ENCODE measurements at places on chromosomes 12 and 14.

GRCh38 chr14:64574371-64575107 lies 24.8 kb downstream of the PPP1R36 start:
- DNase-seq, result no peak
- no peaks in the 10 kb centered on the region for H3K36me3 ChIP-seq

- no peaks in the 10 kb centered on the region for H3K36me3 ChIP-seq
- DNase-seq, result no peak
- H3K4me1 ChIP-seq, result no peaks in the 10 kb centered on the region
- no peak overlapping the region for H3K4me3 ChIP-seq
Observed at GRCh38 chr12:63457428-63457827, 210.9 kb downstream of the DPY19L2 start.

DNA sequence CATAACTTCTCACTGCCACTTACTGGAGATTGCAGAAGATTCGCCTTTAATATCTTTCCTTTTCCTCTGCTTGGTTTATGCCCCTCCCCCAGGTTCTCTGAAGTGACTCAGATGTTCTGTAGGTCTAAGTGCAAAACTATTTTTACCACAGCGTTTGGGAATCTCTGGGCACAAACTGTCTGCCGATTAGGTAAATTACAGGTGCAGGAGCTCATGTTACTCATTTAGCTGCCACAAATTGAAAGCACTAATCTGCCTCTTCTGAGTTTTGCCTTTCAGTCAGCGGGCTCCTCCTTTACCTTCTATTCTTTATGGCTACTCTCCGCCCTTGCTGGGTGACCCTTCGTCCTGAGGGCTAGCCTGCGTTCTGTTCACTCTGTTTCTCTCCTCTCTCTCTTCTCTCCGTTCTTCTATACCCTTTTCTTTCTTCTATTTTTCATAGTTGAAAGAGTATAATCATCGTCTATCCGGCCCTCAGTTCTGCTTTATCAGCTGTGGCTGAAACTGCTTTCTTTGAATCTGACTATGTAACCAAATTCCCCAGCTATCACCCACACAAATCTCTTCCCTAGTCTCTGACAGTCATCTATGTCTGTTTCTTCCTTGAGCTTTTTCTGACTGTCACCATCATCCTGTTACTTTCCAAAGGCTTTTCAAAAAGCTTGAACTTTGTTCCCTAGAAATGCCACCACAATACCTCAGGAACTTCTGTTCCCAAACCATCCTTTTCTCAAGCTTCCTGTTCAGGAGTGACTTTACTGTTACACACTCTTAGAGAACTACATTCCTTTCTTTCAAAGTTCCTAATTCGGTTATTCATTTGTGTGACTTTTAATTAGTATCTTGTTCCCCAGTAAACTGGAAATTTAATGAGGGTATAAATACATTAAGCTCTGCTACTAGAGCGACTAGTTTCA lies 4.3 kb upstream of the MYF6 start:
- H3K4me3 ChIP-seq, result no peak overlapping the region
- H3K27me3 ChIP-seq, result peaks cover 37% of the 10 kb centered on the region
- H3K36me3 ChIP-seq, result no peaks in the 10 kb centered on the region
- H3K4me1 ChIP-seq, result peaks cover 9% of the 10 kb centered on the region

DNA sequence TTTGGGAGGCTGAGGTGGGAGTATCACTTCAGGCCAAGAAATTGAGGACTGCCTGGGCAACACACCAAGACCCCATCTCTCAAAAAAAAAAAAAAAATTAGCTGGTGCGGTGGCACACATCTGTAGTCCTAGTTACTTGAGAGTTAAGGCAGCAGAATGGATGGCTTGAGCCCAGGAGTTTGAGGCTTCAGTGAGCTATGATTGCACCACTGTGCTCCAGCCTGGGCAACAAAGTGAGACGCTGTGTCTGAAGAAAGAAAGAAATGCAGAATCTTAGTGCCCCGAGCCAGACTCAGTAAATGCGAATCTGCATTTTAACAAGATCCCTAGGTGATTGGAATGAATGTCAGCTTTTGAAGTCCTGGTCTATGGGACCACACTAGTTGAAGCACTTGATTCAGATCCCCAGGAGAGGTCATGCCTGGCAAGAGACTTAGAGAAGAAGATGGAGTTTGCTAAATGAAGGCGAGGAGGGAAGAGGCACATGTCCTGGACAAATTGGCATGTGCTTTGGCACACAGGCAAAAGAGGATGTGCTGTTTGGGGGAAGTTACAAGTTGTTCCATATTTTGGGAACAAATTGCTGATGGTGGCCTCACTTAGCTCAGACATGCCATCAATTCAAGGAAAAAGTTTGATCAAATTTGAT lies 56.6 kb downstream of the DRAM1 start:
- no peaks in the 10 kb centered on the region for H3K27me3 ChIP-seq
- no peaks in the 10 kb centered on the region for H3K36me3 ChIP-seq
- no peak overlapping the region for H3K4me3 ChIP-seq

- DNase-seq, result no peak
- H3K36me3 ChIP-seq, result no peaks in the 10 kb centered on the region
- no peak overlapping the region for H3K4me3 ChIP-seq
- H3K4me1 ChIP-seq, result no peaks in the 10 kb centered on the region
- H3K27me3 ChIP-seq, result no peaks in the 10 kb centered on the region
Observed at GRCh38 chr14:28744126-28744525, 22.5 kb upstream of the FOXG1 start.

- H3K4me1 ChIP-seq, result peaks cover 28% of the 10 kb centered on the region
- no peak for DNase-seq
- no peaks in the 10 kb centered on the region for H3K27me3 ChIP-seq
Observed at GRCh38 chr12:65949971-65950370, 125.7 kb downstream of the HMGA2 start.

GRCh38 chr12:104377514-104377812 lies 73.9 kb downstream of the EID3 start:
- DNase-seq, result no peak
- H3K27ac ChIP-seq, result no peak overlapping the region
- H3K4me3 ChIP-seq, result no peak overlapping the region
- peaks cover 14% of the 10 kb centered on the region for H3K4me1 ChIP-seq
- H3K27me3 ChIP-seq, result no peaks in the 10 kb centered on the region
- no peaks in the 10 kb centered on the region for H3K36me3 ChIP-seq

DNA sequence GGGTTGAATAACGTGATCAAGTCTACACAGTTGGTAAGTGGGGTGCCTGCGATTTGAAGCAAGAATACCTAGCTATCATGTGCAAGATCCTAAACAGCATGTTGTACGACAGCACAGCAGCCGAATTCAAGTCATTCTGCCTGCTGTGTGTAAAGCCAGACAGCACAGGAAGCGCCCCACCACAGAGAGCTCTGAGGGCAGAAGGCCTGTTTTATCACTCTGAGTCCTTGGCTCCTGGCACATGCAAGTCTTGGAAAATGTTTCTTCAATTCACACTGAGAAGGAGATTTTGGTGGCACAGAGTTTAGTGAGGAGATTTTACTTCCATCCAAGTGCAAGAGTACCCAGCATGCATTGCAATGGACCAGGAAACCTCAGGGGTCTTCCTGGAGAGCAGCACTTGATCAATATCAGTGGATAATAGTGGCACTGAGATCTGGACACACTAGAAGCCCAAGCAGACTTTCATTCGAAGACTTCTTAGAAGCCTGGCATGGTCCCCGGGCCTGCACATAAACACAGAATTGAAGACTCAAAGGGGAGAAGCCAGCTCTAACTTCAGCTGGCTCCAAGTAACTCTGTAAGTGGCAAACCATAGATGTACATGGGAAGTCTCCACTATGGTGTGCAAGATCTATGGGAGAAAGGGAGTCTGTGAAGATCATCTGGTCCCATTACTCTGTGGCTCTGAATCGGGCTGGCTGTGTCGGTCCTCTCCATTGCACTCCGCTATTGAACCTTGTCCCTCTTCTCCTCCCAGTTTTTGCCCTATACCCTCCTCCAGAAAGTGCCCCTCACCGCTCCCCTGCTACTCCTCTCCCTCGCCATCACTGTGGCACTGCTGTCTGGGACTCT lies 1.5 kb upstream of the KRT1 start:
- H3K36me3 ChIP-seq, result no peaks in the 10 kb centered on the region
- H3K4me1 ChIP-seq, result no peaks in the 10 kb centered on the region
- H3K27me3 ChIP-seq, result peaks cover 45% of the 10 kb centered on the region
- no peak overlapping the region for H3K27ac ChIP-seq
- DNase-seq, result no peak
- no peak overlapping the region for H3K4me3 ChIP-seq

DNA sequence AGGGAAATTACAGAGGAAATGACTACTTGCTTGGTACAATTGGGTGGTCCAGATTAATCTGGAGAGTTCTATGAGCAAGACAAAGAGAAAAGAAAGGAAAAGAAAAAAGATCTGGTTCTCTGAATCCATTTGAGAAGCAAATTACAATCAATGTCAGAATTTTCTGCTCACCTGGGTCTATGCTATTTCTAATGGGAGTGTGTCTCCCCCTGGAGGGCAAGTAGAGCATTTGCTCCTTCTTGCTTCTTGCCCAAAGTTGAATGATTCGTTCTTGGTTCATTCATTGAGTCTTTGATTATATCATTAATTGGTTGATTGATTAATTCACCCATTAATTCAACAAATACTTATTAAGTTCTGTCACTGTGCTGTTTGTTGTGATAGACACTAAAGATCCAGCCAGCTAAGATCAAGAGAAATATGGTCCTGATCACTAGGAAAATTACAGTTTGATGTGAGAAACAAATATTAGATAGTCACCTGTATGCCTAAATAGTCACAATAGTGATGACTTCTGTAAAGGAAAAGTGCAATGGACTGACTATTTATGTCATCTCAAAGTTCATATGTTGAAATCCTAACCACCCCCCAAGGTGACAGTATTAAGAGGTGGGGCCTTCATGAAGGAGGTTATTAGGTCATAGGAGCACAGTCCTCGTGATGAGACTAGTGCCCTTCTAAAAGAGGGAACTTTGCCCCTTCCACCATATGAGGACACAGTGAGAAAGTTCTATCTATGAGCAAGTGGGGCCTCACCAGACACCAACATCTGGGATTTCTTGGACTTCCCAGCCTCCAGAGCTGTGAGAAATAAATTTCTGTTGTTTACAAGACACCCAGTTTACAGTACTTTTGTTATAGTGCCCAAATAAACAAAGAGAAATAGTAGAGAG lies 8.0 kb upstream of the ASB8 start:
- DNase-seq, result peak; percentile 75
- H3K4me1 ChIP-seq, result no peaks in the 10 kb centered on the region

DNA sequence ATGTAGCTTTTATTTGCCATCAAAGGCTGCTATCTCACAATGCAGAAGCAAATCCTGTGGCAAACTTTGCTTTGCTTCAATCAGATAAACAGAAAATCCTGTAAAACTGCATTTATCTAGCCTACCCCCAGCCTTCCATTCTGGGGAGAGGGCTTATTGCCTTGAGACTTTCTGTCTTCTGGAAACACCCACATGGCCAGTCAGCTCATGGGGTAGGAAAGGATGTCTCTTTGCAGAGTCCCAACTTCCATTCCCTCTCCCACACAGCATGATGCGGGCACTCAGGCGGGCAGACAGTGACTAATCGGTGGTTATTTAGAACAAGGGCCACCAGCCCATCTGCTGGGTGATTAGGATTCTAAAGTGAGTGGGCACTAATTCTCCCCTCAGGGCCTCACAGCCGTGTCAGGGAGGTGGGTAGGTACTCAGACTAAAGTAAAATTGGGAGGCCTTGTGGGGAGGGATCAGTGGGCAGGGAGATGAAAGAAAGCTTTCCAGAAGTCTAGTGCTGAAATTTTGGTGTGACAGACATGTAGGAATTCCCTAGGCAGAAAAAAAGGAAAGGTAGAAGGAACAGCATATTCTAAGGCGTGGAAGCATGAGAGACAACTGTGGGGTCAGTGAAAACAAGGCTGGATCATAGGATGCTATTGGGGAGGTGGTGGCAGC lies 720.5 kb downstream of the VRK1 start:
- no peak for DNase-seq
- H3K27me3 ChIP-seq, result no peaks in the 10 kb centered on the region
- H3K4me1 ChIP-seq, result no peaks in the 10 kb centered on the region
- no peaks in the 10 kb centered on the region for H3K36me3 ChIP-seq

DNA sequence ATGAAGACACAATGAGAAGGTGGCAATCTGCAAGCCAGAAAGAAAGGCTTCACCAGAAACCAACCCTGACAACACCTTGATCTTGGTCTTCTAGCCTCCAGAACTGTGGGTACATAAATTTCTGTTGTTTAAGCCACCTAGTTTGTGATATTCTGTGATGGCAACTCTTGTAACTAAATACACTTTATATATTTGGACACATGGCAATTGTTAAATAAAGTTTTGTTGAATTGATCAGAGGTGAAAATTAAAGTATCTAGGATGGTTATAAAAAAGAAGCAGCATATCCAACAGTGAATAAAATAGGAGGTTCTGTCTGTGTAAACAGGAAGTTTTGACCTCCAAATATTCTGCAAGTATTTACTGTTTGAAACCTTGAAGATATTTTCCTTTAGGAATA lies 516.3 kb downstream of the SOX5 start:
- no peak overlapping the region for H3K4me3 ChIP-seq
- DNase-seq, result no peak
- H3K36me3 ChIP-seq, result no peaks in the 10 kb centered on the region
- no peaks in the 10 kb centered on the region for H3K4me1 ChIP-seq

- no peaks in the 10 kb centered on the region for H3K36me3 ChIP-seq
- no peak for DNase-seq
- H3K4me1 ChIP-seq, result no peaks in the 10 kb centered on the region
- no peaks in the 10 kb centered on the region for H3K27me3 ChIP-seq
Observed at GRCh38 chr12:67243260-67243659, 25.9 kb upstream of the CAND1 start.

DNA sequence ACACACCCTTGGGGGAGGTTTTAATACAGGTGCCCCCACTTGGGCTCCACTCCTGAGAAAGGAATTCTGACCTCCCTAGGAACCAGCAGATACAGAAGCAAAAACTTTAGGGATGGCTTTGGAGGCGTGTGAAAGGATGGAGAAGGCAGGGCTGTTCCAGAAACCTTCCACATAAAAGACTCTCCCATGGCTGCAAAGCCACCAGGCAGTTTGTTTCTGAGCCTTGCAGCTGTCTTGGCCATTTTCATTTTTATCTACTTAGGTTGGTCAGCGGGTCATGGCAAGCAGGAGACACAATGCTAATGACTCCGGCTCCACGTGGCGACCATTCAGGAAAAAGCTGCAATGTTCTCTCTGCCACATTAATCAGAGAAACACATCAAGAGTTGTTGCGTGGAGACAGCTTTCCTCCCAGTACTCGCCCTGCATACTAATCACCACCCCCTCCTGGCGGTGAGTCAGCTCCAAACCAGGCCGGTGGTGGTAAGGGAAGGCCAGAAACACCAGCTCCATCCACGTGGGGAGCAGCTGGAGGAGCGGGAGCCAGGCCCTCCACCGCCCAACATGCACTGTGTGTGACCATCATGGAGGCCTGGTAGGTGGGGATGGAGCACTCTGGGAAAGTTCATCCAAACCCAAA lies 30.9 kb upstream of the IRF2BPL start:
- DNase-seq, result peak; percentile 34
- H3K4me1 ChIP-seq, result peaks cover 4% of the 10 kb centered on the region
- no peak overlapping the region for H3K4me3 ChIP-seq
- H3K27ac ChIP-seq, result no peak overlapping the region
- no peaks in the 10 kb centered on the region for H3K27me3 ChIP-seq

DNA sequence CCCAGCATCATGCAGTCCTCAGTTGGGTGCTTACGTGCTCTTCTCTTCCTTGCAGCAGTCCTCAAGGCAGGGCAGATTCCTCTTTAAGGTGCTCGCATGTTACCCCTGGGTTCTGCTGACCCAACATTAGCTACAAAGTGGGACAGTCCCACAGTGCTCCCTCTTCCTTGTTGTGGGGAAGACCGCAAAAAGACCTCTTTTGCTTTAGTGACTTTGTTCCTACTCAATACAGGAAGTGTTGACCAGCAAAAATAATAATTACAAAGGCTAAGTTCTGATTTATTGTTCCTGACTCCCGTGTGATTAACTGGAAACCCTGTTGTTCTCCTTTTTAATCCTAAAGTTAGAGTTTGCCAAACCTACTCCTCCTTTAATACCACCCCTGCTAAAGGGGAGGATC lies 13.7 kb downstream of the PIGH start:
- no peaks in the 10 kb centered on the region for H3K27me3 ChIP-seq
- no peak for DNase-seq
- no peaks in the 10 kb centered on the region for H3K4me1 ChIP-seq
- H3K4me3 ChIP-seq, result no peak overlapping the region
- H3K36me3 ChIP-seq, result no peaks in the 10 kb centered on the region
